ENCODE measurements at places on chromosomes 1 and 21. TPM values are rescaled to one million over a fixed set of nuclear protein-coding genes. Genes with fewer than 3 reads are reported as not detected.

MMP23B gene
- polyA plus RNA-seq, result not detected

GSTM4 gene
- polyA plus RNA-seq, result 40.8 TPM

CSTB gene
- polyA plus RNA-seq, result 127 TPM

TNFAIP8L2 gene
- 19.9 TPM for polyA plus RNA-seq

BEST4 gene
- polyA plus RNA-seq, result 0.09 TPM

RXFP4 gene
- not detected for polyA plus RNA-seq

PLA2G2D gene
- polyA plus RNA-seq, result not detected

DEPDC1 gene
- 0.03 TPM for polyA plus RNA-seq

SHISA4 gene
- polyA plus RNA-seq, result 62.8 TPM

BMP8B gene
- polyA plus RNA-seq, result 3.7 TPM

USP25 gene
- 27.7 TPM for polyA plus RNA-seq

SH2D1B gene
- polyA plus RNA-seq, result not detected

RSRP1 gene
- 292 TPM for polyA plus RNA-seq

OVAAL gene
- not detected for polyA plus RNA-seq

FRRS1 gene
- 1.6 TPM for polyA plus RNA-seq

CADM3 gene
- polyA plus RNA-seq, result 5.5 TPM

CYYR1 gene
- 106 TPM for polyA plus RNA-seq

TTC39A gene
- 5.9 TPM for polyA plus RNA-seq

TRIM63 gene
- polyA plus RNA-seq, result 0.16 TPM

CYP4A22 gene
- not detected for polyA plus RNA-seq

OR10J1 gene
- polyA plus RNA-seq, result not detected

CCDC24 gene
- polyA plus RNA-seq, result 52.5 TPM

TNFRSF1B gene
- polyA plus RNA-seq, result 11.7 TPM

GJC2 gene
- polyA plus RNA-seq, result 0.05 TPM

PRMT6 gene
- 9.0 TPM for polyA plus RNA-seq

CCDC17 gene
- 0.24 TPM for polyA plus RNA-seq

TTLL7 gene
- polyA plus RNA-seq, result 2.4 TPM

SH2D2A gene
- 0.40 TPM for polyA plus RNA-seq

FGR gene
- polyA plus RNA-seq, result 11.3 TPM

ITLN2 gene
- 0.32 TPM for polyA plus RNA-seq

LCE3D gene
- polyA plus RNA-seq, result not detected

WNT9A gene
- 1.1 TPM for polyA plus RNA-seq

C1orf159 gene
- 0.55 TPM for polyA plus RNA-seq

TOMM40L gene
- 10.1 TPM for polyA plus RNA-seq

PADI4 gene
- polyA plus RNA-seq, result 0.05 TPM

CFHR4 gene
- not detected for polyA plus RNA-seq

C1orf122 gene
- 21.0 TPM for polyA plus RNA-seq

RORC gene
- polyA plus RNA-seq, result 2.2 TPM

CR1 gene
- polyA plus RNA-seq, result 0.71 TPM

CAPN9 gene
- polyA plus RNA-seq, result 0.64 TPM

AMPD1 gene
- not detected for polyA plus RNA-seq

PLK3 gene
- 49.4 TPM for polyA plus RNA-seq

GJB4 gene
- polyA plus RNA-seq, result not detected

YRDC gene
- polyA plus RNA-seq, result 14.0 TPM

NBPF9 gene
- polyA plus RNA-seq, result 11.1 TPM

RAD54L gene
- 1.3 TPM for polyA plus RNA-seq

SAMD13 gene
- polyA plus RNA-seq, result 1.0 TPM
